Fibroblast of mammary gland (primary cell): ENCODE measurements at places on chromosomes 1 and 21.

DNA sequence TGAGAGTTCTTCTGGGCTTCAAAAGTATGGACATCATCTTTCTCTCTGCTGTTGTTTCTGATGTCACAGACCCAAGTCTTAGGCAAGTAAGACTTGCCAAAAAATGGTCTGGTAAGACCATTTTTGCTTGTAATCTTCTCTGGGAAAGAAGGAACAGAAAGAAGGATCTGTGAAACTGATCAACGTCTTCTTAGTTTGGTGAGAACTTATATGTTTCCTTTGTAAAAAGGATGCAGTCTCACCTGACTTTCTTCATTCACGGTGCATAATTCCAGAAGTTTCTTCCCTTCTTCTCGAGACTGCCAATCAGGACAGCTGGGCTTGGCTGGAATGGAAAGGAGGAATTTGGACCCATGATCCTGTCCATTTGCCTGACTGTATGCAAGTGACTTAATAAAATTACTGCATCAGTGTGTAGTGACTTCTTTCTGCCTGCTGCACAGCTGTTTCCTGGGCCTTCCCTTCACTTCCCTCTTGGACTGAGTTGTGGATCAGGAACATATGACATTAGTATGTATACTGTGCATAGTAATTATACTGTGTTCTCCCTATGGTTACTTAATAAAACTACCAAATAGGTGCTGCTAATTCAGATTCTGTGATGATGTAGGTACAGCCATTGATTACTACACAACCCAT lies 7.6 kb upstream of the DENND1B start:
- no peak for DNase-seq

DNA sequence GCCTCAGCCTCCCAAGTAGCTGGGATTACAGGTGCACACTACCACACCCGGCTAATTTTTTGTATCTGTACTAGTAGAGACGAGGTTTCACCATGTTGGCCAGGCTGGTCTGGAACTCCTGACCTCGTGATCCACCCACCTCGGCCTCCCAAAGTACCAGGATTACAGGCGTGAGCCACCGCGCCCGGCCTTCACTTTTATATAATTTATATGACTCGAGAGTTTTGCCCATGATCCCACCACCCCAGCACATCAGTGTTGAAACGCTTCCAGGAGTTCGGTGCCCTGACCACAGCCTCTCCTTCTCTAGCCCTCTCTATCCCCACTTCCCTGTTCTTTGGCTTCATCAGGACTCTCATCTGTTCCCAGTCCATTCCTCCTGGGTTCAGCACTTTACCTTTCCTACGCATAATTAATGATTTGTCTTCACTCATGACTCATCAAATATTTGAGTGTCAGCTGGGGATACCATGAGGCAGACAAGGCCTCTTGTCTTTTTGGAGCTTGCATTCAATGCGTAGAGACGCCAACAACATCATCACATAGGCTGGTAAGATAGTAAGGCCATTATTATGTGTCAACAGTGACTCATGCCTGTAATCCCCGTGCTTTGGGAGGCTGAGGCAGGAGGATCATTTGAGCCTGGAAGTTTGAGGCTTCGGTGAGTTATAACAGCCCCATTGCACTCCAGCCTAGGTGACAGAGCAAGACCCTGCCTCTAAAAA lies 1.4 kb downstream of the PMF1 start:
- peak; percentile 90 for DNase-seq

- DNase-seq, result peak; percentile 51
Observed at GRCh38 chr1:242454262-242455051, 70.0 kb downstream of the PLD5 start.

- no peak for DNase-seq
Observed at GRCh38 chr1:165174491-165174890, 182.0 kb downstream of the LMX1A start.

- peak; percentile 99 for DNase-seq
Observed at GRCh38 chr1:245771511-245772281, 616.9 kb downstream of the KIF26B start.

- no peak for DNase-seq
Observed at GRCh38 chr1:53129891-53130597, 12.4 kb downstream of the SLC1A7 start.

DNA sequence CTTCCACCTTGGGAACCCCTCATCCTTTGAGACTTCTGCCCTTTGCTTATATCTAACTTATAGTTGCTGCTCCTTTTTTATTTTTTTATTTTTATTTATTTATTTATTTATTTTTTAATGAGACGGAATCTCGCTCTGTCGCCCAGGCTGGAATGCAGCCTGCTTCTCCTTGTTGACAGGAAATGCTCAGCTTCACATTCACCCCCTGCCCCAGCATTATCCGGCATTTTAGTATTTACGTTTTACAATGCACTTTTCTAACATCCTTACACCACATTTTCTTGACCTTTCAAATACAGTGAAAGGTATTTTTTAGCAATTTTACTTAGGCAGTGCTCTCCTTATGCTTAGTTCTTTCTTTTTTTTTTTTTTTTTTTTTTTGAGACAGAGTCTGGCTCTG lies 14.9 kb downstream of the CXADR start:
- DNase-seq, result no peak

GRCh38 chr1:156074661-156075060 lies 7.6 kb downstream of the MEX3A start:
- no peak for DNase-seq

DNA sequence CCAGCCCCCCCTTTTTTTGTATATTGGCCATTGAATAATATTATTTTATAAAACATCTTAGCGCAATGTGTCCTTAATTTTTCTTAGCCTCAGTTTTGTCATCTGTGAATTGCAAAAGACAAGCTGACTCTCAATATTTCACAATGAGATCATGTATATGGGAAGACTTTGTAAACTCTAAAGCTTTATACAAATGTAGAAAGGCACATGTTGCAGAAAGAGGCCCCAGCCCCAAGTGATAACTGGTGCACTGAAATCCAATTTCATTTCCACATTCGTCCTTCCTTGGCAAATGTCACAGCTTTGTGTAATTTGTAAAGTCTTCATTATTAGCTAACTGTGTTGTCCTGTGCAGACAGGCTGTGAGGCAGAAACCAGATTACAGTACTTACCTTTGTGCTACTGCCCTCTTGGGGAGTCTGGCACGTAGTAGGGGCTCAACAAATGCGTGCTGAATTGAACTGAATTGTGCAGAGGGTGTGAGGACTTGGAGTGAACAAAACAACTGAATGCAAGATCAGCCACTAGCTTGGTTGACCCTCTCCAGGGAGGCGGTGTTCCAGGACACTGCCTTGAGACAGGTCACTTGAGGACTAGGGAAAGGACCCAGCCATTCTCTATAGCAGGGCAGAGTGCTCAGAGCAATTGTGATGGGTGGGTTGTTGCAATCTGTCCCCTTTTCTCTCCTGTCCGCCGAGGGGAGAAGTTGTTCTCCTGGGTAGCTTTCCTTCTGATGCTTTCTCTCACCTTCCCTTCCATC lies 74.6 kb downstream of the LMO4 start:
- DNase-seq, result peak; percentile 43

- DNase-seq, result peak; percentile 12
Observed at GRCh38 chr1:52534928-52535764, 17.7 kb downstream of the TUT4 start.

DNA sequence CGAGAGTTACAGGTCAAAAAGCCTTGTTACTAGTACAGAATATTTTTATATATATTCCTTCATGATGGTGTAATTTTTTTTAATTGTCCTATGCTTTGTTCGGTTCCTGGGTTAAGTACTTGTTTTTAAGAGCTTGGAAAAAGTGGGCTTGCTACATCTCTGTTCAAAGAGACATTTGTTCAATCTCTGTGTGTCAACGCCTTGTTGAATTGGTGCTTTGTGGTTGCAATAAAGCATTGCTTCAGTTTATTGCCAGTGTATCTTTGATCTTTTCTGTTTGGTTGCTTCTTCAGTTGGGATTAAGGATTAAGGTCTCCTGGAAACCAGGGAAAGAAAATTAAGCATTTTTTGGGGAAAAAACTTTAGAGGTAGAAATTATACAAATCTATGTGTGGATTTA lies 47.7 kb upstream of the DNASE2B start:
- no peak for DNase-seq

DNA sequence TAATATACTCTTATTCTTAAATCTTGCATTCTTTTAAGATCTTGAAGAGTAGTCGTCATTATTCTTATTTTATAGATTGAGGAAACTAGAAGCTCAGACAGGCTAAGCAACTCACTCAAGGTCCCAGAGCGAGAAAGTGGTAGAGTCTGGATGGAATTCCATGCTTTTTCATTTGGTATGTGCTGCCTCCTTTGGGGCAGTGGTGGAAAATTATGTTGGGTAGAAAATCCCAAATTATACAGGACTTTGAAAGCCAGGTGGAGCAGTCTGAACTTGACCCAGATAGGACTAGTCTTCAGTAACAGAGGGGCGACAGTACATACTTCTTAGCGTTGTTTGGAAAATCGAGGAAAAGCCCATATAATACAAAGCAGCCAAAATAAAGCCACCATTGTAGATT lies 205.6 kb downstream of the ATG4C start:
- no peak for DNase-seq
